Amygdala (tissue), 56 donors: ENCODE measurements at places on chromosomes 2 and 18.

DNA sequence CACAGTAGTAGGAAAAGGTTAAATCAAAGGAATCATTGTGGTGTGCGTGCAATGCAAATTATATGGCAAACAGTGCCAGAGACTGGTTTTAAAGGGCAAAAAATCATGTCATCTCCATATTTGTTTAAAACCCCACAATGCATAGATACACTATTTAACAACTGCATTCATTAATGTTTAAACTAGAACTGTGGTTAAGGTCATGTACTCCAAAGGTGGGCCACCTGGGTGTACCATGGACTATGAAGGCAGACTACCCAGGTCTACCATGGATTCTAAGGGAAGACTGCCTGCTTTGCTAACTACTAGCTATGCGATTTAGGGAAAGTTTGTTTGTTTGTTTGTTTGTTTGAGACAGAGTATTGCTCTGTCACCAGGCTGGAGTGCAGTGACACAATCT is 356.3 kb downstream of the ZEB2 start:
- DNase-seq, result no peak

GRCh38 chr2:217836901-217837491 is 165.8 kb downstream of the TNS1 start:
- no peak for DNase-seq

- DNase-seq, result no peak
Measured at GRCh38 chr18:57436191-57436964, 1.2 kb downstream of the ONECUT2 start.

DNA sequence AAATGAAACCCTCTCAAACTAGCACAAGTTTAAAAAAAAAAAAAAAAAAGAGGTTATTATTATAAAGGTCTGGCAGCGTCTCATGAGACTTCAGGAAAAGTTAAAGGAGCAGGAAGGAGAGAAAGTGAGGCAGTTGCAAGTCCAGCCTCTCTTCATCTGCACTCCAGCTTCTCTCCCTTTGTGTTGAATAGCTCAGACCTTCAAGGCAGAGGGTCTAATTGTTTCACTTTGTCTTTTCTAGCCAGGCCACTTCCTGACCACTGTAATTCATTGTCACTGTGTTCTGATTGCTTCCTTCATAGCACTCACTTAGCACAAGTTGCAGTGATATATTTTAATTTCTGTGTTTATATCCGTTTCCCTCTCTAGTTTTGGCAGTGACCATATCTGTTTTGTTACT is 99.9 kb downstream of the SPATS2L start:
- DNase-seq, result no peak

DNA sequence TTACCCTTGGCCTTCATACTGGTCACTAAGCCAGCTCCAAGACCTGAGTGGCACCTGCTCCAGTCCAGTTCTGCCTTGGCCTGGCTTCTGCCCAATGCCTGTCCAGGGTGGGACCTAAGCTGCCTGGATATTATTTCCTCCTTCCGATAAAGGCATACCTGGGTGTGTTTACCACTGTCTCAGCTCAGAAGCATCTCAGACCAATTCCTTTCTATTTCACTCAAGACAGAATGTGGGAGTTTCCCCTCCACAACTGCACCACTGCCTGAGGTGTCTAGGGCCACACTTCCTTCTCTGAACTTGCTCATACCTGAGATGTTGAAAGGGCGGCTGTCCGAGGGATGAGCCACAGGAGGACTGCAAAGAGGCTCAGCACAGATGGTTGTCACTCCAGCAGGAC is 18.4 kb upstream of the CAB39 start:
- DNase-seq, result no peak

GRCh38 chr2:29455200-29455860 is 340.1 kb downstream of the CLIP4 start:
- DNase-seq, result no peak

GRCh38 chr2:209389171-209389618 is 34.7 kb upstream of the MAP2 start:
- DNase-seq, result no peak

GRCh38 chr2:233831861-233832260 is 22.5 kb downstream of the HJURP start:
- no peak for DNase-seq

DNA sequence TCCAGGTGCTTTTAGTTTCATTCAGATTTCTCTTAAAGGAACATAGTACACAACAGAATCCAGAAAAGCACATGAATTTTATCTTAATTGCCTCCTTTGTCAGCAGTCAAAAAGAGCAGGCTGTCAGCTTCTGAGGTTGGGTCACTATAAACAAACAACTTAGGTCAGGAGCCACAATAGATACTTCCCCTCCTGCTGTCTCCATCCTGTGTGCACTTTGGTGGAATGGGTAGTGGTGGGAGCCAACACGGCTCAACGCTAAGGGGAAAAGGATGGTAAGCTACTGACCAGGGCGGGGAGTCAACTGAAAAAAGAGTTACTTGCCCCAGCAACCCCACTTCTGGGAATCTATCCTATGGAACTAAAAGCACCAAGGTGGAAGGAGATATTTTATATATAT is 121.9 kb downstream of the PAX3 start:
- no peak for DNase-seq

DNA sequence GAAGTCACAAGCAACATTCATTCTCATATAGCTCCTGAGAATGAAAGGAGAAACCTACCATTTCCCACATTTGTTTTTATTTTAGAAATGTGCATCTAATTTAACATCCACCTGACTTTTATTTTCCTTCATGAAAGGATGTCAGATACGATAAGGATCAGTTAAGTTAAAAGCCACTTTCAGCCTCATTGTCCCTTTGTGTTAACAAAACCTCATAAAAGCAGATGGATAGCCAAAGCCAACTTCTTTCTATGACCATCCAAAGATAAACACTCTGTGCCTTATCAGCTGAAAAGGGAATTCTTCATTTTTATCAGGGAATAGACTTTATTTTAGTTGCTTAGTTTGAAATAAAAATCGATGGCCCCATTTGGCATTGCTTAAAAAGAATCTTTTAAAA is 25.7 kb upstream of the RIT2 start:
- DNase-seq, result no peak

DNA sequence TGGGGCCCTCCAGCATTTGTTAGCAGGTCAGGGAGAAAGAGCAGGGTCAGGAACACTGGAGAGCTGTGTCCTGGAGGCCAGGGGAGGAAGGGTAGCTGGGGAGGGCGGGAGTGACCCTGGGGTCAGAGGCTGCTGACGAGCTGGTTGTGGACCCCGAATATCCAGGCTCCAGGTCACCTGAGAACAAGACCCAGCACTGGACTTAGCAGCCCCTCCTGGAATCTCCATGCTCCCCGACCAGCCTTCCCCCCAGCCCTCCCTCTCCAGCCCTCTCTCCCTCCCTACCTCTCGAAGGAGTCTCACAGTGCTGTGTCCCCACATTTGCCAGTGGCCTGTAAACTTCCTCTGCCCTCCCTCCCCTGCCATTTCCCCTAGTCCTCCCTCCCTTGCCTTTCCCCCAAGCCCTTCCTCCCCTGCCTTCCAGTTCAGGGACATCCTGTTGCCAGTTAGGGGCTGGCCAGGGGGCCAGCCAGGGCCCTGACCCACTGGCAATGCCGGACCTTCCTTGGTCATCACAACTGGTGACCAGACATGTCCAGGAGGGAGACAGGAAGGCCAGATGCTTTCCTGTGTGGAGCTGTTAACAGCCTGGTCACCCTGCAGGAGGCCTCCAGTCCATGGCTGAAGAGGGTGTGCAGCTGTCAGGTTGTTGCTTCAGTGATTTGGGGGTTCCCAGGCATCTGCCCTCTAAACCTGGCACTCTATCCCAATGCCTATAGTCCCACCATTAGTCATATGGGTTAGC is 50.0 kb upstream of the FAHD2A start:
- DNase-seq, result no peak

- DNase-seq, result no peak
Measured at GRCh38 chr2:30666266-30666874, 140.9 kb downstream of the CAPN13 start.

DNA sequence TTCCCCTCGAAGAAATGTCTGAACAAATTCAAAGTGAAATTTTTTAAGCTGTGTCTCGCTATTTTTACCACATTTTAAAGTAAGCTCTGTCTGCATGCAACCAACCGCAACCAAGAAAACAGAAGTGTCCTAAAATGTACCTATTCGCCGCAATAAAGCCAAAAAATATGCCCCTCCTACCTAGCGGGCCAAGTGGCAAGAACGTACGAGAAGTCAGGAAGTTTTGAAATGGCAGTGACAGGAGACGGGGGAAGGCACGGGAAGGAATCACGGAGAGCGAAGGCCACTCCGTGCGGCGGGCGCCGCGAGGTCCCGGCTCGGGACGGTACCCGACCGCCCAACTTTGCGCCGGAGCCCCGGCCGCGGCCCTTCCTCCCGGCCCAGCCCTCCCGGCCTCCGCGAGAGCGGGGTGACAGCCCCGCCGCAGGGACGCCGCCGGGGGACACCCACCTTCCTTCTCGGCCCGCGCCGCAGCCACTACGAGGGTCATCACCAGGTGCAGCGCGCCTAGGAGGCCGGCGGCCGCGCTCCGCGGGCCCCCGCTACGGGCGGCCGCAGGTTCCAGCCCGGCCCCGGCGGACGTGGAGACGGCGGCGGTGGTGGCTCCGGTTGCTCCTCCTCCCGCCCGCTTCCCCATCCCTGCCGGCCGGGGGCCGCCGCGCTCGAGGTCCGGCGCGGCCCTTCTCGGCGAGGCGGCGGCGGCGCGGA is 568 bp downstream of the TMEM131 start:
- no peak for DNase-seq

DNA sequence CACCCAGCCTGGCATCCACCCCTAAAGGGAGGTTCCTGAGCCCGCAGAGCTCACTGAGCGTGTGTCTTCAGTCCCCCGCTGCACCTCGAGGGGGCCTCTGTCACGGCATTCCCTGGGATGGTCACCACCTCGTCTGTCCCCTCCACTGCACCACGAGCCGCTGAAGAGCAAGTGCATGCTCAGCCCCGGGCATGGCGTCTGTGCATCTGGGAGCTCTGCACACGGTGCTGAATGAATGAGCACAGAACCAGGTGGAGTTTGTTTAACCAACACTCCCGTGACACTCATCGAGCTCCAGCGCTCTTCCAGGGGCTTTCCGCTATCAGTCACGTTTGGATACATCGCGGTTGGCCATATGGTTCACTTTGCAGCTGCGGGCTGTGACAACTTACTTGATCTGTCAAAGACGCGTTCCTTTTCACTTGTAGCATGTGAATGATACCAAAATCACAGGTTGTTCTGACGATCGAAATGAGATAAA is 9.2 kb downstream of the ALLC start:
- DNase-seq, result no peak

DNA sequence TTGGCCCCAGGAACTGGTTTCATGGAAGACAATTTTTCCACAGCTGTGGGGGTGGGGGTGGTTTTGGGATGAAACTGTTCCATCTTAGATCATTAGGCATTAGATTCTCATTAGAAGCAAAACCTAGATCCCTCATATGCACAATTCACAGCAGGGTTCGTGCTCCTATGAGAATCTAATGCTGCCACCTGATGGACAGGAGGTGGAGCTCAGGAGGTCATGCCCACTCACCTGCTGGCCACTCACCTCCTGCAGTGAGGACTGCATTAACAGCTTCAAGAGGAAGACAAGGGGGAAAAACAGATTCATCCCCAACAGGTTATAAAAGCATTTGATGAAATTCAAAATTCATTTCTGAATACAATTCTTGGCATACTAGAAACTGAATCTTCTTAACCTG is 38.5 kb downstream of the THAP4 start:
- no peak for DNase-seq

GRCh38 chr2:134282629-134283400 is 28.9 kb downstream of the MGAT5 start:
- DNase-seq, result no peak

GRCh38 chr18:62536005-62536404 is 13.2 kb downstream of the ZCCHC2 start:
- no peak for DNase-seq

DNA sequence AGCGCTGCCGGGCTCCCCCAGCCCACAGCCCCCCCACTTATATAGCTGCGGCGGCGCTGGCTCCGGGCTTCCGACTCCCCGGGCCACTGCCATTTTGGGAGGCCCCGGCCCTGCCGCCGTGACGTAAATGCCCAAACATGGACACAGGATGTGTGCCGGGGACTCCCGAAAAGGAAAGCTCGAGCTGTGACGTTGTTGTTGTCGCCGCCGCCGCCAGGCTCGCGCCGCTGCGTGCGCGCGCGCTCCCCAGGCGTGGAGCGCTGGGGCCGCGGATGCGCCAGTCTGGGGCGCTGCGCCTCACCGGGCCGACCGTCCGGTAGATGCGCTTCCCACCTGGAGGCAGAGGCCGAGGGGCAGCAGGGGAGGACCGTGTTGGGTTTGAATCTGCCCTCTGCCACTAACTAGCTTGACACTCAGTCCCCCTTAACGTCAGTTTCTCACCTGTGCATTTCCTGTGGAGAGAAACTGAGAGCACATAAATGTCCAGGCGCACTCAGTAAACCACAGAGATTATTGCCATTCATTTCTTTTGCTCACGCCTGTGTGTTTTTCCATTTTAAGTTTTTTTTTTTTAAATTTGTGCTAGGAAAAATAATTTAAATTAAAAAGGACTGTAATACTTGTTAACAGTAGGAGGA is at the start of gene EGR4:
TSS of gene EGR4 (minus strand) at position 15 of the 638 bp plus-strand sequence. CDS start 231 bp downstream, outside the sequence.
- peak; percentile 50 for DNase-seq

DNA sequence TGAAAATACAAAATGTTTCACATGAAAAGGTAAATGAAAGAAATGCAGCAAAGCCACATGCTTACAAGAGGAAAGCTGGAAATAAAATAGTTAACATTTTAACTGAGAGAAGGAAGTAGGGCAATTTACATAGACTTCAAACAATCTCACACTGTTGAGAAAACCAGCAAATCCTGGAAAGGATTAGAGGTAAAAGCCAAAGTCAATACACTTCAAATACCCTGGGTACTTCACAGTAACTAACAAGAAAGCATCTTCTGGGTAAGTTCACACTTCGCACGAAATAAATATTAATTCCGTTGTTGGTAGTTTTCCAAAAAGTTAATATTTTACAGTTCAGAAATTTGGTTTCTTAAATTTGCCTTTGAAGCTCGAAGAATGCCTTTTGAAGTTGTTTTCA is 3.5 kb upstream of the ERICH2 start:
- no peak for DNase-seq

GRCh38 chr2:239462671-239463506 is 62.1 kb upstream of the HDAC4 start:
- no peak for DNase-seq

DNA sequence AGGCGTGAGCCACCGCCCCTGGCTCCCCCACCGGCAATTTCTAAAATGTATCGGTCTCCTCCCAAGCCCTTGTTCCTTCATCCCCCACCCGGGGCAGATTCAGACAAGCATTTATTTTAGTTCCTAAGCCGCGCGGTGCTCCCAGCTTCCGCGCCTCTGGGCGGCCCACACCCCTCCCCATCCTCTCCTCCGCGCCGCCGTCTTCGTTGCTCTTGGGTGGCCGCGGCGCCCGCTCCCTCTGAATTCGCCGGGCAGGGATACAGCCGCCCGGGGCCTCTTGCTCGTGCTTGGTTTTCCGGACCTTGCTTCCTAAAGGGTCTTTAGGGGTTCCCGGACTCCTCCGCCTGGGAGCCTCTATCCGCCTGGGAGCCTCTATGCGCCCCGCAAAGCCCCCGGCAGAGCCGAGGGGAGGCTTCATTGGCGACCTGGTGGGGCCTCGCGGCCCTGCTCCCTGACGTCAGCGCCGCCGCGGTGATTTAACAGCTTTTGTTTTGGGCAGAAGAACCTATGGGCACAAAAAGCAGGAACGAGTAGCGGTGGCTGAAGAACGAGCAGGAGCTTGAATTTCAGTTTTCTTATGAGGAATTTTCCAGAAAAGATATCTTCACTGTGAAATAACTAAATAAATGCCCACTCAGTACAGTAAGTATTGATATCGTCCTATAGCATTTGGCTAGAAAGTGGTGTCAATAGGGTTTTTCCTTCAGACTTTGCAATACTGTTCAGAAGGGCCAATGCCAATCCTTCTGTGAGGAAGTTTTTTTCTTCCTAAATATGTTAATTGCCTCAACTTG is 37.3 kb downstream of the PRKRA start:
- peak; percentile 22 for DNase-seq

- DNase-seq, result no peak
Measured at GRCh38 chr2:70385204-70385603, 83.3 kb upstream of the FAM136A start.
